NCI-H2029 (cell line): ENCODE measurements at places on chromosomes 5 and 9.

GRCh38 chr9:76192013-76192412 is 202.2 kb downstream of the RFK start:
- no peak for DNase-seq

DNA sequence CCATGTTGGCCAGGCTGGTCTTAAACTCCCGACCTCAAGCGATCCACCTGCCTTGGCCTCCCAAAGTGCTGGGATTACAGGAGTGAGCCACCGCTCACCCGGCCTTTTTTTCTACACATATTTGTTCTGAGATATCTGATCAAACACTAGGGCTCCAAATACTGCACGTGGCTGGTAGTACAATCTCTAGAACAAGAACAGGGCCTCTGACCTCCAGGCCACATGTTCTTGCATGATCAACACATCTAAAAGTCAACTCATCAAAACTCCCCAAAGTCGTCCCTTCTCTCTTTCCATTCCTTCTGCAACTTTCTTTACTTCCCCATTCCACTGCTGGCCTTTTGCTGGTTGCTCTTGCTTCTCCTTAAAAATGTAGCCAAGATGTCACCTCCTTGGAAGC is 113.3 kb upstream of the LHFPL2 start:
- DNase-seq: no peak

- DNase-seq: no peak
Measured at GRCh38 chr9:92978345-92978875, 31.1 kb downstream of the FGD3 start.

DNA sequence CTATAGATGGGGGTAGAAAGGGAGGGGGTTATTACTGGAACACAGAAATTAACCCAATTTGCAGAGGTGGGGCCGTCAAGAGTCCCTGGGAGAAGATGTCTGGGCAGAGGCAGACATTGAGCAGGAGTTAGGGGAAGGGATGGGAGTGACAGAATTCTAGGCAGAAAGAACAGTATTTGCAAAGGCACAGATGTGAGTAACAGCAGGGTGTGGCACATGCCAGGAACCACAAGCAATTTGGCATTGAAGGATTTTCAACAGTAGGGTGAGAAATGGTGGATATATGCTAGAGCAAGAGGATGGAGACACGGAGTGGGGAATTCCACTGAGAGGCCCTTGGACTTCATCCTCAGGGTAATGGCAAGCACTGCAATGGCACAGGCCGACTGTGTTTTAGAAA is 71.6 kb upstream of the FRRS1L start:
- DNase-seq: no peak

GRCh38 chr5:160312960-160313727 is 780 bp upstream of the CCNJL start:
- DNase-seq: no peak

DNA sequence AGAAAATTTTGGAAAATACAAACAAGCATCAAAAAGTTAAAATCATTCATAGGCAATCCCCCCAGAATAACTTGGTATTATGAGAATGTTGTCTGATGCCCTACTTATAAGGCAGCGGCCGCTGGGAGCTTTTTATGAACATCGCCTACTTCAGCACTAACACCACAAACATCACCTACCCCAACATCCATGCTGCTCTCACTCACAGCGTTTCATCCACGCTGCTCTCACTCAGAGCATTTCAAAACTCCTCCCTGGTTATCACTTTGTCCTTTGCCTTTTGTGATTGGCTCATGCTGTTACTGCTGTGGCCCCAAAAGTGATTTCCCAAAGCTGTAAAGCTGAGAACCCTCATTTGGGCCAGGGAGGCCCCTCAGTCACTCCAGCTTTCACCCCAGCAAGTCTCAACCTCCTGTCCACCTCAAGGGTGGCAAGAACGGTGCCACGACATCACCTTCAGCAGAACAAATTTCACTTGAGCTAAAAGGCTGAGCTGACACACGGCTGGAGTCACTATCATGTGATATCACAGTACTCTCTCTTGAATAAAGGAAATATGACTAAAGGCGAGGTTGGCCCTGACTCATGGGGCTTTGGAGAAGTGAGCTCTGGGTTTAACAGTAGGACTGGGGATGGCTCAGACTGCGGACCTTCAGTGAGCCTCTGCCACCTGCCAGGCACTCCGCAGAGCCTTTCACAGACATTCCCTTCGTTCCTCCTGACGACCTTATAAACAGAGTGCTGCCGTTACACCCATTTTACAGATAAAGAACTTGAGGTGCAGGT is 25.2 kb downstream of the SHC3 start:
- DNase-seq: no peak

DNA sequence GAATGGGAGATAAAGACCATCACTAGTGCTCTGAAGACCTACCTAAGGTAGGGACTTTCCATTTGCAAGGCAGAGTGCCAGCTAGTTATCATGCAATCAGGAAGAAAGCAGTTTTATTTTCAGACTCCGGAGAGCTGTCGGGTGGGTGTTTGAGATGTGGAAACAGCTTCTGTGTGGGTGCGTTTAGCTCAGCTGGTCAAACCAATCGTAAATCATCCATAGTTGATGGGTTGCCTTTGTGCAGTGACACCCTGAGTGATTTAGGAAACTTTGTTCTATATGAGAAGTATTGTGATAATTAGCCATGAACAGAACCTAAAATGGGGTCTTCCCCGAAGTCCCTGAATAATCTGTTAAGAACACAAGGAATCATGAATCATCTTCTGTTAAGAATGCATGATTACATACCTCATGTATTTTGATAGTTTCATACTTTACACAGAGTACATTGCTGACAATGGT is 284.3 kb downstream of the ARHGAP26 start:
- no peak for DNase-seq

GRCh38 chr5:96881511-96882115 is 5.3 kb downstream of the ERAP2 start:
- DNase-seq: no peak

DNA sequence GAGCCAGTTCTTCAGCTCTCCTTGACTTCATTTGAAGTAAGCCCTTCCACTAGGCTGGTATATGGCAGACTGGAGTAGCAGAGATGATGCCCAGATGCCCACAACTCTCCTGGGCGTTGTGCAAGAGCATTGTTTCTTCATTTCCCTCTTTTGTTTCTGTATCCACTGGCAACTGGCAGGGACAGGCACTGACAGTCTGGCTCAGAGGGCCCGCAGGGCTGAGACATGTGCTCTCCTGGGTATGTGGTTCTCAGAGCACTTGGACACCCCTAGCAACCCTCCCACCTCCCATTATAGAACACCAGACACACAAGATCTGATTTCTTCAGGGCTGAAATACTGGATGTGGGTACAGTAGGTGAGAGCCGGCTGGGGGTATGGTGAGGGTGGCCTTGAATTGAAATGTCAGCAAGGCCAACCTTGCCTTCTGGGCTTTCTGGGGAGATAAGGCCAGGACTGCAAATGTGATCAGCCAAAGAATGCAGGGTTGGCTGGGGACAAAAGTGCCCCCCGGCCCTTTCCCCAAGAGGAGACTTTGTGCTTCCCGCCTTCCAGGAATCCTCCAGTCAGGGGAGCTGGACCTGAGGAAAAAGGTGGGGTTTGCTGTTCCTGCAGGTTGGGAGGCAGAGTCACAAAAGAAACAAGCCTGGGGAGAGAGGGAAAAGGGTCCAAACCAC is 28.6 kb upstream of the CTNNA1 start:
- DNase-seq: peak; percentile 32

DNA sequence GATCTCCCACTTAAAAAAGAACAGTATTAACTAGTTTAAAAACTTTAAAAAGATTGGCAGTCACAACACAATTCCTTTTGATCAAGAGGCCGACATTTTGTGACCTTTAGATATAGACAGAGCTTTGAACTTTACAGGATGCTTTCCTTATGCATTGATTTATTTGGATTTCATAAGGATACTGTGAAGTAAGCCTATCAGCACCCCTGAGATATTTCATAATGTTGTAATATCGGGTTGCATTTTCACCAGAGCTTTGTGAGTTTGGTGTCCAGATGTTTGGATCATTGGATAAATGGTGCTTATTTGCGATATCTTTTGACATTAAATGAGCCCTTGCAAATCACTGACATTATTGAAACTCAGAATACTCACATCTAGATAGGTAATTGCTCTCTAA is 7.7 kb downstream of the PALM2AKAP2 start:
- no peak for DNase-seq

GRCh38 chr9:86909388-86909787 is 37.9 kb downstream of the GAS1 start:
- no peak for DNase-seq

- no peak for DNase-seq
Measured at GRCh38 chr5:42321785-42322184, 101.5 kb upstream of the GHR start.

DNA sequence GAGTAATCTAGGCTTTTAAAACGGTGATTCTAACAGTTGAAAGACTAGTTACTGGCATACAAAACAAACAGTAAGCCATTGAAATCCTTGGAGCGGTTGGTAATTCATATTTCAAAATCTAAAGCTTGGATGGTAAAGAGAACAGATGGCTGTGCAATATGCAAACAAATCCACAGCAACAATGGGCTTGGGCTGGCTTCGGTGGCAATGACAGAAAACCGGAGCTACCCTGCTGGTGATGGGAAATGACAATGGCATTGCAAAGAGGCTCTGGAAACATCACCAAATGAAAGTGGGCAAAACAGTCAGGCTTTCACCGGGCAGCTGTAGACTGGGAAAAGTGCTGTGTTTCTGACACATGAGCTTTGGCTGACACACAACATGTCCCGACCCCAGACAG is 42.2 kb downstream of the MED27 start:
- DNase-seq: peak; percentile 74

- no peak for DNase-seq
Measured at GRCh38 chr9:135885100-135885853, 22.1 kb downstream of the CAMSAP1 start.

DNA sequence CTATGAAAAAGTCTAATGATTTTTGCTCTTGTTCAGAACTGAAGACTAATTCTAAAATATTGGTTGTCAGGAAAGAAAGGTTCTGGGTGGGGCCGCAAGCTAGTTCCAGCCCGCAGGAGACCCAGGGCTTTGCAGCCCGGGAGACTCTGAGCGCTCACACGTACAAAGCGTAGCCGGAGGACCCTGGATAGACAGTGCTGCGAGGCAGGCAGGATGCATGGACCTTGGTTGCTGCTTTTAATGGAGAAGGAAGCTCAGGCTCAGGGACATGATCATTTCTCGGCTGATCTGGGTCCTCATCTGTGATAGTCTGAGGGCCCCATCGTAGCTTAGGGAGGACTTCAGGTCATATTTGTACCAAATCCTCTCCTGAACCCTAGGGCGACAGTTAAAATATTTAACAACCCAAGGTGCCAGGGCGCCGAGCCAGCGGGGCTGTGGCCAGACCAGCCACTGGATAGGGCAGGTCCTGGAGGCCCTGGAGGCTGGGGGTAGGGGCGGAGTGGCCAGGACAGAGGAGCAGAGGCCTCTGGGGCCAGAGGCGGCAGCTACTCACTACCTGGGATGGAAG is 70.1 kb upstream of the UNC5A start:
- peak; percentile 53 for DNase-seq

DNA sequence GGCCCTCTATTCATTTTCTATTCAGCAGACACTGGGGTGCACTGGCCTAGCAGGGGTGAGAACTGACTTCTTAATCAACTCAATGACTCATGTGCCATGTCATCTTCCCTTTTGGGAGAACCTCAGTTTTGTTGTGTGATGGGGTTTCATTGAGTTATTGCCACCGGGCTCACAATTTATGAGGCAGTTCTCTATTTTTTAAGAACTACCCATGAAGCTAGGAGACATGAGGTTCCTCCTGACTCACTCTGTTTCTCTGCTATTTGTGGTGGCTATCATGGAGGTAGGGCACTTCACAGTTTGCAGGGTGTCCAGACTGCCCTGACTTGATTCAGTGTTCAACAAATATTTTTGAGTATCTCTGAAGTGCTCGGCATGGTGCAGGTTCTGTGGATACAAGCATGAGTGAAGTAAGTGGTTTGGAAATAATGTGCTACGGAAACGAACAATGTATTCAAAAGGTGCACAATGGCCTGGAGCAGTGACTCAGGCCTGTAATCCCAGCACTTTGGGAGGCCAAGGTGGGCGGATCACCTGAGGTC is 39.3 kb downstream of the SPARC start:
- no peak for DNase-seq

- no peak for DNase-seq
Measured at GRCh38 chr5:137212471-137212870, 286.7 kb downstream of the SPOCK1 start.

DNA sequence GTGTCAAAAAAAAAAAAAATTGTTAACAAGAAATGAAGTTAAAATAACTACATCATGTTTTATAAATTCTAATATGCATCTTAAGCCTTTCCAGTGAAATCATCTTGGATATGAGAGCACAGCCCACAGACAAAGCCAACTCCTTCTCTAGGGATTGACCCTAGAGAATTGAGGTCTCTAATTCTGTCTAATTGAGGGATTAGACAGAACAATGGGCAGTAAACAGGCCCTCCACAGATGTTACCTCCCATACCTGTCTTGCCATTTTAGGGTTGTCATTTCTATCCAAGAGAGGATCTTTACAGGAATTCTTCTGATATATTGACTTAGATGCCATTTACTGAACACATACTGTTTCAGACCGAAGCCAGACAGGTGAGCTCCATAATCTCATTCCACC is 42.3 kb downstream of the NSG2 start:
- DNase-seq: no peak

- no peak for DNase-seq
Measured at GRCh38 chr5:6827526-6828219, 114.4 kb downstream of the TENT4A start.

DNA sequence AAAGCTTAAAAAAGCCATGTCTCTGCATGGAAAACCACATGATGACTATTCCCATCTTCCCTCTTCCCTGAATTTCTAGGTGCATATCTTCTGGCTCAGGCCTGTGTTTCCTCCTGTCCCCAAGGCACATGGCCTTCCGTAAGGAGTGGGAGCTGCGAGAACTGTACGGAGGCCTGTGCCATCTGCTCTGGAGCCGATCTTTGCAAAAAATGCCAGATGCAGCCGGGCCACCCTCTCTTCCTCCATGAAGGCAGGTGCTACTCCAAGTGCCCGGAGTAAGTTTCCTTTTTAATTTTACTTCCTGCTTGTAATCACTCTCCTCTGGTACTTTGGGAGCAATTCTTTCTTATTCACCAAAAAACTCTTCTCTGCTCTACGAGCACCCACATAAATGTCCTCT is 83.6 kb downstream of the RFK start:
- DNase-seq: no peak

DNA sequence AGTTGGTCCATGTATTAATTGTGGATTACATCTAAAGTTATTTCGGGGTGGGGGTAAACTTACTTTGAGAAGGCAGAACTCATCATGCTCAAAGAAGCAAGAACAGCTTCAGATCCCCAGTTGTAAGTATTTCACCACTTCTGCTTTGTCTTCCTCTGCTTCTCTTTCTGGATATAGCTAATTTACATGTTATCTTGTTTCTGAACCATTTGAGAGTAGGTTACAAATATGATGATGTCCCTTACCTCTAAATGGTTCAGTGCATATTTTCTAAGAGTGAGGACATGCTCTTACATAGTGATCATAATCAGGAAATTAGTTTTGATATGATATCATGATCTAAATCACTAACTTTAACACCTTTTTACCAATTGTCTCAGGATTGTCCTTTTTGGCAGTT is 11.9 kb downstream of the TRIO start:
- DNase-seq: no peak

- DNase-seq: no peak
Measured at GRCh38 chr5:104998169-104998568, 1435.6 kb upstream of the NUDT12 start.

- no peak for DNase-seq
Measured at GRCh38 chr5:142572006-142572405, 113.9 kb downstream of the FGF1 start.
